Right kidney (tissue), 9 donors: ENCODE measurements at places on chromosomes 5 and 9.

GRCh38 chr9:116724123-116724522 lies 37.0 kb downstream of the TRIM32 start:
- no peak for DNase-seq

GRCh38 chr5:72667708-72668107 lies 148.8 kb upstream of the TNPO1 start:
- no peak for DNase-seq

GRCh38 chr9:138042640-138043039 lies 165.1 kb downstream of the CACNA1B start:
- DNase-seq = no peak

GRCh38 chr9:136693490-136694162 lies 6.4 kb upstream of the AGPAT2 start:
- no peak for DNase-seq

GRCh38 chr5:105146867-105147266 lies 1584.3 kb upstream of the NUDT12 start:
- DNase-seq = no peak

GRCh38 chr9:113464286-113464660 lies 746 bp downstream of the RGS3 start:
- no peak for DNase-seq
